Renal cortex interstitium (tissue), 15 donors: ENCODE measurements at places on chromosomes 16 and 17.

GRCh38 chr16:74275031-74275636 is 21.5 kb upstream of the PSMD7 start:
- no peak for DNase-seq

DNA sequence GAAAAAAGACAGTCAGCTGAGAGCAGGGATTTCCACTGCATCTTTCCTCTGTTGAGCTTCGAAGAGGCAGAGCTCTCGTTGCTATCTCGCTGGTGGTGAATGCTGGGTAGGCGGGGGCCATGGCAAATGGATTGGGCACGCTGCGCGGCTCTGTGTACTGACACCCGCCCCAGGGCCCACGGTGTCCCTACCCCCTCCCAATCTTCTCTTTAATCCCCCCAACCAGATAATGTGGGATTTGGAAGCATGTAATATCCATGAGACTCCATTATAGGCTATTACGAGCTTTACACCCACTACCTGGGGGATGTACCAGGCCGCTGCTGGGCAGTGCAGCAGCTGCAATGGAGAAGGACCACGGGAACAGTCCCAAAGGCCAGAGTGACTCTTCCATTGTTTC is 8.3 kb downstream of the PIPOX start:
- no peak for DNase-seq

GRCh38 chr17:6269478-6269877 is 165.4 kb downstream of the AIPL1 start:
- peak; percentile 58 for DNase-seq

DNA sequence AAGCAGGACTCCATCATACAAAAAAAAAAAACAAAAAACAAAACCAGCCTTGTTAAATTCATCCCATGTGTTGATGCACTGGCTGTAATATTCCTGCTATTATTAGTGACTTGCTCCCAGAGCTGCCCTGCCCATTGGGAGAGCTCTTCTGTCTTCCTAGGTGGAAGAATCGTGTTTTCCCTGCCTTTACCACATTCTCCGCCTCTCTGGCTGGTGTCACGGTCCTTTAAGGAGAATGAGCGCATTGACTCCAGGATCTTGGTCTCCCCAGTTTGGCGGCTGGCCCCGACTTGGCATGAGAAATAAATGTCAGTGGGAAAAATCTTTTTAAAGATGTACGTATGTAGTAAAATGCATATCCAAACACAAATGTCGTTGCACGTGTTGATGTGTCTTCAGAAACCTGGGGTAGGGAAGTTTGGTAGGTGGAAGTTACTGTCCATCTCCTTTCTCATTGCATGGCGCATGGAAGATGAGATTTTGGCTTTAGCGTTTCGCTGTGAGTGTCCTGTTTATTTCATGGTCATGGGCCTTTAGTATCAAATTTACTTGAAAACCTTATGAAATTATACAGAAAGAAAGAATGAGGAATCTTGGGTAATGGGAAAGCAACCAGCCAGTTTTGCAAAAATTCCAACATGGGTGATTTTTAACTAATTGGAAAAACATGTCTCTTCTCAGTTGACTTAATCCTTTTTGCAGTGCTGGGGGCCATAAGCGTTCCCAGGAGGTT is 15.5 kb downstream of the RMI2 start:
- no peak for DNase-seq

- DNase-seq: no peak
Observed at GRCh38 chr16:81275795-81276194, 37.3 kb downstream of the BCO1 start.

GRCh38 chr16:64425381-64425780 is 696.5 kb downstream of the CDH11 start:
- DNase-seq: no peak
